ENCODE measurements at places on chromosomes 12 and 14. TPM values are rescaled to one million over a fixed set of nuclear protein-coding genes. Genes with fewer than 3 reads are reported as not detected.

DNA sequence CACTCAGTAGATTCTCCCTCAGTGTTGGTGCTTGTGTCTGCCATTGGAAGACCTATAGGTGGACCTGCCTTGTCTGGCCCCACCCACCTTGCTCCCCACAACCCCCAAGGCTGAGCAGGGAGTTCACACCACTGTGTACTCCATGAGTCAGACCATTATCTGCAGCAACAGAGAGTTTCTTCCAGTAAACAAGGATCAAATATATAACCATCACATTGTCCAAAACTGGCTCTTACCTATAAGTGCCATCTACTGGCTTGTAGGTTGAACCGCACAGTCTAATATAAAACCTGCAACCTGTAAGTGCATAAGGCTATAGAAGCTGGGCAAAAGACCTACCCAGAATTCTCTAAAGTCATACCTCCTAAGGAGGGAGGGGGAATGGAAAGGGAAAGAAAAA, 7.9 kb downstream of the TAS2R13 start:
- DNase-seq: no peak

- no peak for DNase-seq
These were observed 30.8 kb downstream of the TMTC3 start for GRCh38 chr12:88172844-88173407.

DNA sequence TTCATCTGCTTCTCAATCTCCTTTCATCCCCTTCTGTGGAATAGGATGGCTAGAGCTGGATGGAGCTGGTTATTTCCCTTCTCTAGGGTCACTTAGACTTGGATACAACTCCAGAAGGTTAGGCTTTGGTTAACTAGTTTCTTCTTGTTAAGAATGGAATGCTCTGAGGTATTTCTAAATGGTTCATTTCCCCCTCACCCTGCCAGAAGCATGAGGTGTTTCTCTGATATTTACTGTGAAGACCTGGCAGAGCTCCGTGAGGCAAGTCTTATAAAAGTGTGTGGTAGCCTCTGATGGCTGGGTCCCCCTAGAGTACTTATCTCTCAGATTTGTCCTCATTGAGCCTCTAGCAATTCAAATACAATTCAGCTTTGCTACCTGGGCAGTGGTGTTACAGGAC, 207.9 kb downstream of the SLC16A7 start:
- DNase-seq: no peak

- no peak for DNase-seq
These were observed 1.1 kb downstream of the BRI3BP start for GRCh38 chr12:124994437-124994975.

DNA sequence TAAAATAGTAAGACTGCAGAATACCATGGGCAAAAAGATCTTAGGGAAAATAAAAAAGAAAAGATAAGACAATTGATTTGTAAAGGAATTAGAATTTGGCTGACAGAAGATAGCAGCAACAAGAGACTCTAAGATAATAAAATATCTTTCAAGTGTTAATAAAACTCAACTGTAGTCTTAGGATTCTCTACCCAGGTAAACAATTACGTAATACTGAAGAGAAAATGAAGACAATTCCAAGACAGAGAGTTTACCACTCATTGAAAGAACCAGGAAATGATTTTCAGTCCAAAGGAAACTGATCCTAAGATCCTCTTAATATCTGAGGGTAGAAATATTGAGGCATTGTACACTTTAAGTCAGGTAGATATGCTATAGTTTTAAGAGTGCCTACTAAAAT, 321.1 kb downstream of the CEP128 start:
- DNase-seq: no peak

GRCh38 chr14:64763085-64763782, 59.0 kb downstream of the PLEKHG3 start:
- DNase-seq: no peak

DNA sequence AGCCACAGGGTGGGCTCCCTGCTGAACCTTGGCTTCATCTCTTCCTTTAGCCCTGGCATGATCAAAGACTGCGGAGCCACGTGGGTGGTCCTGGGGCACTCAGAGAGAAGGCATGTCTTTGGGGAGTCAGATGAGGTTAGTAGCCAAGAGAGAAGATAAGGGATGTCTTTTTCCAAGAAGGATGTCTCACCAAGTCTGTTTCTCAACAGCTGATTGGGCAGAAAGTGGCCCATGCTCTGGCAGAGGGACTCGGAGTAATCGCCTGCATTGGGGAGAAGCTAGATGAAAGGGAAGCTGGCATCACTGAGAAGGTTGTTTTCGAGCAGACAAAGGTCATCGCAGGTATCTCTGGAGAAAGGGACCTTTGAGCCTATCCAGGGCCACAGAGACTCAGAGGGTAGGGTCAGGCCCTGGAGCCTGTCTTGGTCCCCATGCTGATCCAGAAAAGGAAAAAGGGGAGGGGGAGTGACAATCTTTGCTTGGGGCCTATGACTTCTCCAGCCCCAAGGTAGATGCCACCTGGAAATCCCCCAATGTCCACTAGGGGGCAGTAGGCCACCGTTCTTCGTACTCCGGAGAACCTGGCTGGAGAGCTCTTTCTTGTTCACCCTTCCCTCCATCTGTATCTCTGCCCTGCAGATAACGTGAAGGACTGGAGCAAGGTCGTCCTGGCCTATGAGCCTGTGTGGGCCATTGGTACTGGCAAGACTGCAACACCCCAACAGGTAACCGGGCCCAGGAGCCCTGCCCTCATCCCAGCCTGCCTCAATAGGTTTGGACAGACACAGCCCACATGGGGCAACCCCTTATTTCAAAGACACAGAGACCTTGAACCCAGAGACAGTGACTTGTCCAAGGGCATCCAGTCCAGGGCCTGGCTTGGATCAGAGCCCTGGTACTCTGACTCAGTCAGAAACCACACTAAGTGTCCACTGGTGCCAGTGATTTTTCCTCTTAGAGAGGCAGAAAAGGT, 2.0 kb downstream of the TPI1 start:
- DNase-seq: peak; percentile 91

- peak; percentile 62 for DNase-seq
These were observed 1.0 kb downstream of the BLTP3B start for GRCh38 chr12:100141666-100141997.

GRCh38 chr12:61629702-61630101, 630.5 kb upstream of the USP15 start:
- DNase-seq: no peak

DNA sequence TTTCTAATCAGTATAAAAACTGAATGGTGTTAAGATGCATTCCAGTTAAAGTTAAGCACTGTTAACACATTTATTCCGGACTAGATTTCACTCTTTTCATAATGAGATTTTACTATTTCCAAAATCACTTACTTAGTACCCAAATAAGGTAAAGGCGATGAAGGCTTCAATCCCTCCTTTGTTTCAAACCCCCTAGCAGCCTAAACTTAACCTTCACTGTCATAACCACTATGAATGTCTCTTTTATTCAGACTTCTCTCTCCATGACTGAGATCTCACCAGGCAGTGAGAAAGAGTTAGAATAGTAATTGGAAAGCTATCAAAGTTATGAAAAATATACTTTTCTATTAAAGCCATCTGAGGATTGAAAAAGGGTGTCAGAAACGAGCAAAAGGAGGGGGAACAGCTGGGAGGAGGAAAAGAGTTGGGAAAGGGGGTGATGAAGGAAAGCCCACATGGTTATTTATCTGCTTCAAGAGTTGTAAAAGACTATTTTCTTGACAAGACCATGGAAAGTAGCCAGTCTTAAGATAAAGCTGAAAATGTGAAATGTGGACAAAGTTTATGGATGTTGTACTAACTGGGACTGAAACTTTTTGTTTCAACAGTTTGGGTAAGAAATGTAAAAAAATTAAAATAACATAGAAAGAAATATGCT, 11.7 kb downstream of the EPS8 start:
- no peak for DNase-seq

DNA sequence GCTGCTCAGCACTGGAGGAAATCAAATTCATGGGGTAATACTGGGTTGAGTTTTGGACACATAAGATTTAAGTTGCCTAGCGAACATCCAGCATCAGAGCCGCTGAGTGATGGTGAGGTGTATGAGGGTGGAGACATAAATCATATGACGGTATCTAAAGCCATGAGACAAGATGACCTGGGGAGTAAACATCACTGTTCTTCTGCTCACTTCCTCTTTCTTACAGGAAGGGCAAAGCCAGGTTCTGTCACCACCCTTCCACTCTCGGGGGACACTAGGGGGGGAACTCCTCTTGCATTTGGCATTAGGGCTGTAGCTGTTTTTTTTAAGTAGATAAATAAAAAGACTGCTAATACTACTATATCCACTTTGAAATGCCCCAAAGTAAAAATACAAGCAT, 24.0 kb downstream of the PRDM4 start:
- DNase-seq: no peak

The MYBPC1 gene
- total RNA-seq: 0.16 TPM

DNA sequence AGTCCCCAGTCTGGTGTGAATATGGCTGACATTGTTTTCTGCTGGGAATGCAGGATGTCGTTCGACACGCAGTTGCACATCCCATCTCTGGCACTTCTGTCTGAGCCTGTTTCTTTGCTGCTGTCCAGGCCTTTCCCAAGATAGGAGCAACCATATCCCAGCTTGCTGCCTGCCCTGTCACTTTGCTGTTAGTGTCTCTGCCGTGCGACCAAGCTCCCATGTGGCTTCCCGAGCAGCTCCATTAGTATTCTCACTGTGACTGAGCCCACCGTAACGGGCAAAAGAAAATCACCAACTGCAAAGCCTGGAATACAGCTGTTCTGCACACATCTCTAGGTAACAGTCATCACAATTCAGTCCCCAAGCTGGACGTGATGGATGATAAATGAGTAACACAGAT, 66.0 kb upstream of the CPSF6 start:
- no peak for DNase-seq

GRCh38 chr12:103401421-103401820, 94.3 kb downstream of the C12orf42 start:
- no peak for DNase-seq

DNA sequence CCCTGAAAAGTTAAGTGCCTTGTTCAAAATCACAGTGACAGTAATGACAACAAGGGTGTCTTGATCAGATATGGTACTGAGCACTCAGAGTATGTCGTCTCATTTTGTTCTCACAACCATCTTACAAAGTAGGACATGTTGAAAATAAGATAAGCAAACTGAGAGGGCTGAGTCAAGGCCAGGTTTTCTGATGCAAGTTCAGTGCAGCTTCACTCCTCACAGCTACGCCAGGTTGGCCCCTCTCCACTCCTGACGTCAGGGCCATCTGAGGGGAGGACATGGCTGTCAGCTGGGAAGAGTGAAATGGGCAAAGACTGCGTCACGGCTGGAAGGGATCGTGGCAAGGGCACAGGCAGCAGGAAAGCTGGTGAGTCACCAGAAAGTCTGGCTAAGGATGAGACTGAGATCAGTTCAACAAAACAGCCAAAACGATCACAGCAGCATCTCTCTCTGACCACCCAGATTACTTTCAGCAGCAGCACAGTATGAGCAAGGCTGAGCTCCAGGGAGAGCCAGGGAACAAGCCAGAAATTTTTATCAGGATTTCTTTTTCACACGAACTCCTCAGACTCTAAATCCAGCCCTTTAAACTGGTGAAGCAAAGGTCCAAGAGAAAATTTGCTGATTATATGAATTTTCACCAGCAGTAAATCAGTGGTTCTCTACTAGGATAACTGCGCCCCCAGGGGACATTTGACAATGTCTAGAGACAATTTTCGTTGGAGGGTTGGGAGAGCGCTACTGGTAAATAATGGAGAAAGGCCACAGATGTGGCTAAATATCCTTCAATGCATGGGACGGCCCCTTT, 297.9 kb upstream of the AMIGO2 start:
- DNase-seq: peak; percentile 99

- DNase-seq: peak; percentile 76
These were observed 4.4 kb upstream of the CEBPE start for GRCh38 chr14:23123419-23123818.

DNA sequence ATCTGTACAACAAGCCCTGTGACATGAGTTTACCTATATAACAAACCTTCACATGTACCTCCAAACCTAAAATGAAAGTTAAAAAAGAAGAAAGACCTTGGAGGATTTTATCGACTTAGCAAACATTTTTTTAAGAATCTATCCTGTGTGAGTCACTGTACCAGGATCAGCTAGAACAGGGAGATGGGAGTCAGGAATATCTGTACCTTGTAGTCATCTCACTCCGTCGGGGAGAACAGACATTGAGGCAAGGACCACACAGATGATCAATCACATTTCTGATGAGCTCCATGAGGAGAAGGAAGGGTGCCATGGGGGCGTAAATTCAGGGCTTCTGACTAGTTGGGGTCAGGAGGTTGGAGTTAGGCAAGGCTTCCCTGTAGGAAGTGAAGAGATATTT, 310.6 kb downstream of the VRK1 start:
- DNase-seq: no peak

The CORO1C gene
- 247 TPM for total RNA-seq

DNA sequence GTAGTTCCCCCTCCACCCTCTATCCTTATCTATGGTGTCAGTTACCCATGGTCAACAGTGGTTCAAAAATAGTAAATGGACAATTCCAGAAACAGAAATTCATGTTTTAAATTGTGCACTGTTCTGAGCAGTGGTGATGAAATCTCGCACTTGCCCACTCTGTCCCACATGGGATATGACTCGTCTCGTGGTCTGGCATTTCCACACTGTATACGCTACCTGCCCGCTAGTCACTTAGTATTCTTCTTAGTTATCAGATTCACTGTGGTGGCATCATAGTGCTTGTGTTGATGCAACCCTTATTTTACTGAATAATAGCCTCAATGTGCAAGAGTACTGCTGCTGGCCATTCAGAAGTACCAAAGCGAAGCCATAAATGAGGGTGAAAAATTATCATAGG, 507.0 kb downstream of the SNAPC1 start:
- DNase-seq: no peak

DNA sequence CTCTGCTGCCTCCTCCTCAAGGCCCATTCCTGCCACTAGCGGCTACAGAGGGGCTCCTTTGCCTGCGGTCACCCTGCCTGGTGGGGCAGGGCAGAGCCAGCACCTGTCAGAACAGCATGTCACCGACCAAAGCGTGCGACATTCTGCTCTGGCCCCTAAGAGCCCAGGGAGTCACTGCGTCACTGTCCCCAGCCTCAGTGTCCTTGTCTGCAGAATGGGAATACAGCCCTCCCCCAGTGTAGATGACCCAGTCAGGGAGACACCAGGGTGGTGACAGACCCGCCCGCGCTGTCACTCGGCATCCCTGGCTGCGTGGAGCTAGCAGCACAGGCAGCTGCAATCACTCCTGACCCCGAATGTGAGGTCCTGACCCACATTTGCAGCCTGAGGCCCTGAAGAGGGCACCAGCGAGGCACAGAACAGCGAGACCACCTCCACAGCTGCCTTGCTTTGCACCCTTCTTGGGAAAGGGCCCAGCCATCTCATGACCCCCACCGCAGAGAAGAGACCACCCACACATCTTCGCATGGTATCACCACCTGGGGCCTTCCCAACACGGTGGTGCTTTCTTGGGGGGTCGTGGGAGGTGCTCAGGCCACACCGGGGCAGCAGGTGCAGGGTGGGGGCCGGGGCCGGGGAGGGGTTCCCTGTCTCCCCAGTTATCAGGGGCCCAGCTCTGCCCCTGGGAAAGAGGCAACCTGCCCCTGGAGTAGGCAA, 2.5 kb downstream of the AHNAK2 start:
- peak; percentile 66 for DNase-seq

The NOC4L gene
- 6.1 TPM for total RNA-seq
